ENCODE measurements at places on chromosomes 6 and 20.

DNA sequence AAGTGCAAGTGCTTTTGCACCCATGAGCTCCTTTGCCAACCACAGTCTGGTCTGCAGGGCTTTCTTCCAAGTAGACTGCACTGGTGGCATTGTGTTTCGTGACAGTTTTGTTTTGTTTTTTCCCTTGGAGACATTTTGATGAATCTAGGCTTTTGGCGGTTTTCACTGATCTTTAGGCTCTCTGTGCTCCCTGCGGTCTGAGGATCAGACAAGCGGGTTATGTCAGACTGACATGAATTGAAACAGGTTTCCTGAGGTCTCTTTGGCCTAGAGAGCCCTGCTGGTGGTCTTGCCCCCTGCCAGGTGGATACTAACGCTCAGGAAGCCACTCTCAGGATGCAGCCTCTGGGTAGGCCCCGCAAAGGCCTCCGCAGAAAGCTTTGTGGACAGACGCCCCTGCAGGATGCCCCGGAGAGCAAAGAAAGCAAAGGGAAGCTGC is 555.4 kb upstream of the AGPAT4 start:
- DNase-seq, result no peak

DNA sequence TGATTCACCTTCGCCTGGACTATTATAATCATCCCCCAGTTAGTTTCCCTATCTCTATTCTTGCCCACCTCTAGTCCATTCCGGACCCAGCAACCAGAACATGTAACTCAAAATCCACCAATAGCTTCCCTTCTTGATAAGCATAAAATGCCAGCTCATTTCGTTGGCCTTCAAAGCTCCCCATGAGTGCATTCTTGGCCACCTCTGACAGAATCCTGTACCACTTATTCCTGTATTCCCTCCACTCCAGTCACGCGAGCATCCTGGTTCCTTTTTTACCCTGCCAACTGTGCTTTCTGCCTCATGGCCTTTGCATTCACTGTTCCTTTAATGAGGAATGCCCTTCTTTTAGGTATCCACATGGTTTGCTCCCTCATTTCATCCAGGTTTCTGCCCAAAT is 36.7 kb downstream of the CYP24A1 start:
- DNase-seq, result no peak

GRCh38 chr6:43833223-43833995 is 63.4 kb downstream of the VEGFA start:
- DNase-seq, result no peak

- DNase-seq, result no peak
Observed at GRCh38 chr6:55282115-55282514, 45.2 kb upstream of the GFRAL start.

GRCh38 chr6:81655696-81656095 is 96.8 kb downstream of the TENT5A start:
- DNase-seq, result no peak

DNA sequence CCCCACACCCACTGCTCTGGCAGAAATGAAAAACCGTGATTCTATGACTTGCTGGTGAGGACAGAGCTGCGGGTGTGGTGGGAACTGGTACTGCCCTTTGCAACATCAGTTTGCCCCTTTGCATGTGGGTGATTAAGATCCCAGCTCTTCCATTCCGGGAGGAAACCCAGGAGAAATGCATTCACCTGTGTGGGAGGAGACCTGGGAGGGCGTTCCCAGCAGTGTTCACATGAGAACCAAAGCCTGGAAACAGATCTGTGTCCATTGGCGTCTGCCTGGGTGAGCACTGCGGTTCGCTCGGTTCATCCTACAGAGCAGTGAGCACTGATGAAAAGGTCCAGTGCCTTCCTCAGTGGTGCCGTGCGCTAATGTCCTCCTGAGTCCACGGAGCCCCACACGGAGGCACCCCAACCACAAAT is 89.7 kb downstream of the SMOC2 start:
- no peak for DNase-seq

DNA sequence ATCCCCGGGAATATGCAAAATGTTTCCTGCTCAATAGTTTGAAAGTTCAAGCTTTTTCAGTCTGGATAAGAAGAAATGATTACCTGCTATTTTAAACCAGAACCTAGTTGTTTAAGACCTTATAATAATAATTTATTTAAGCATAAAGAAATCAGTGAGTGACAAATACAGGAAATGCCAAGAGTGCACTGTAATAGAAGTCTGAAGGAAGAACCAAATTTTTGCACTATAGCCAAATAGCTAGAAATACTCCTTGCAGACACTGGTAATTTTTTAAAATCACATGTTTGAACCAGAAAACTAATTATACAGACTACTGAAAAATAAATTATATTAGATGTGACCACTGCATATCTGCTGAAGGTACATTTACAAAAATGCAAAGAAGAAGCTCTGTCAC is 93.2 kb downstream of the MMS22L start:
- DNase-seq, result no peak

- no peak for DNase-seq
Observed at GRCh38 chr6:155422635-155423034, 33.0 kb downstream of the NOX3 start.

DNA sequence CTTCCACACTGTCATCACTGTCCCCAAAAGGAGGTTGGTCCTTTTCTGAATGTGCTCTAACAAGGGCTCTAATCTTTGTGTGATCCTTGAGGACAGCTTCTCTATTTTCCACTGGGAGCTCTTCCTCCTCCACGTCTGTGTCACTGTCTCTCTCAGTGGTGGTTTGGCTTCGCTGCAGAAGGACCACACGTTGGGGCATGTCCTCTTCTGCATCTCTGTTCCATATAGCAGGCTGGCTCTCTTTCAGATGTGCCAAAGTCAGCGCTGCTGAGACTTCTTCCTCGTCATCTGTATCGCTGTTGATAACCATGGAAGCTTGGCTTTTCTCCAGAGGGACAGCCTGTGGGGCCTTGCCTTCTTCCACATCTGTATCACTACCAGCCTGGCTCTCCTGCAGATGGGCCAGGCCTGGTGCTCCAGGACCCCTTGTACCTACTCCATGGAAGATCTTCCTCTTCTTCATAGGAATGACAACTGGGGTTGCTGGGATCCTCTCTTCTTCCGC is 4.6 kb downstream of the MDC1 start:
- DNase-seq, result no peak

DNA sequence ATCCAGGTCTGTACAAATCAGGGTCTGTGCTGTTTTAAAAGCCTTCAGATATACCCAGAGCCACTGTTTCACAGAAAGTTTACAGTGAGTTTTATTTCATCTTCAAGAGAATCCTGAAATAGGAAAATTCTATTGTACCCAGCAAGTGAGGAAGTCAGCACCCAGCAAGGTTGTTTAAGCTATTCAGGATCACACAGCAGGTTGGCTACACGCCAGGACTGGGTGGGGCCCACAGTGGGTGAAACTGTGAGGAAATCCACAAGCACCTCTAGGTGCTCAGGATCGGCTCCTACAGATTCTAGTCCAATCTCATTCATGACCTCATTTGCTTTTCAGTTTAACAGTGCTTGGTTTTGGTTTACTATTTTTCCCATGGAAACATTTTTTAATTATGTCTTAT is 128.9 kb downstream of the SYNDIG1 start:
- DNase-seq, result no peak

- no peak for DNase-seq
Observed at GRCh38 chr6:28985462-28986164, 19.5 kb downstream of the ZNF311 start.

DNA sequence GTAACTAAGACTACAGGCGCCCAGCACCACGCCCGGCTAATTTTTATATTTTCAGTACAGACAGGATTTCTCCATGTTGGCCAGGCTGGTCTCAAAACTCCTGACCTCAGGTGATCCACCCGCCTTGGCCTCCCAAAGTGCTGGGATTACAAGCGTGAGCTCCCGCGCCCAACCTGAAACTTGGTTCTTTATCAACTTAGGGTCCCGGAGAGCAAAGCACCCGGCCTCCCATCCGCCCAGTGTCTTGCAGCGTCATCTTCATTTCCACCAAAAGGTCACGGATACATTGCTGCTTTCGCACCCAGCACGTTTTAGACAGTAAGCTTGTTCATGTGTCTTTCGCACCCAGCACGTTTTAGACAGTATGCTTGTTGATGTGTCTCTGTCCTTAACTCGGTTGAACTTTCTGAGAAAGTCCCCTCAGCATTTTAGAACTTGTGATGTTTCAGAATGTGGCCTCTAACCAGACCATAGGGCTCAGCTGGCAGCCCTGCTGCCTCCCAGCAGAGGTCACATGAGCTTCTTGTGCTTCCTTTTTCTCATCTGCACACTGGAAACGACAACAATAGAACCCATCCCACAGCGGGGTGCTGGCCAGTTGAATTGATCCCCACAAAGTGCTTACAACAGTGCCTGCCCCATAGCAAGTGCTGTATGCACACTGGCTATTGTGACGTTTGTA is 48.8 kb downstream of the PRR18 start:
- DNase-seq, result no peak

DNA sequence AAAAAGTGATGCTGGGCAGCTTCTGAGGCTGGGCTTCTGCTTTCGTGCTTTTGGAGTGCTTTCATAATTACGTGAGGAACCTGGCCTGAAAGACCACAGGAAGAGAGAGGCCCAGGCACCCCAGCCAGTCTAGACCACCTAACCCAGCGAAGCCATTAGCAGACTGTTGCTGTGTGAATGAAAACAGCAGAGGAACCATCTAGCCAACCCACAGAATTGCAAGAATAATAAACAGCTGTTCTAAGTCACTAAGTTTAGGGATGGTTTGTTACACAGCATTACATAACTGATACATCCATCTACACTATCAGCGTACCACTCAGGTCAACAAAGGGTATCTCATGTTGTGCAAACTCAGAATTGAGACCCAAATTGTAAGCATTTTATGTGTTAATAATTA is 34.5 kb downstream of the FGD2 start:
- DNase-seq, result no peak

GRCh38 chr6:118652051-118652615 is 742 bp upstream of the CEP85L start:
- no peak for DNase-seq

DNA sequence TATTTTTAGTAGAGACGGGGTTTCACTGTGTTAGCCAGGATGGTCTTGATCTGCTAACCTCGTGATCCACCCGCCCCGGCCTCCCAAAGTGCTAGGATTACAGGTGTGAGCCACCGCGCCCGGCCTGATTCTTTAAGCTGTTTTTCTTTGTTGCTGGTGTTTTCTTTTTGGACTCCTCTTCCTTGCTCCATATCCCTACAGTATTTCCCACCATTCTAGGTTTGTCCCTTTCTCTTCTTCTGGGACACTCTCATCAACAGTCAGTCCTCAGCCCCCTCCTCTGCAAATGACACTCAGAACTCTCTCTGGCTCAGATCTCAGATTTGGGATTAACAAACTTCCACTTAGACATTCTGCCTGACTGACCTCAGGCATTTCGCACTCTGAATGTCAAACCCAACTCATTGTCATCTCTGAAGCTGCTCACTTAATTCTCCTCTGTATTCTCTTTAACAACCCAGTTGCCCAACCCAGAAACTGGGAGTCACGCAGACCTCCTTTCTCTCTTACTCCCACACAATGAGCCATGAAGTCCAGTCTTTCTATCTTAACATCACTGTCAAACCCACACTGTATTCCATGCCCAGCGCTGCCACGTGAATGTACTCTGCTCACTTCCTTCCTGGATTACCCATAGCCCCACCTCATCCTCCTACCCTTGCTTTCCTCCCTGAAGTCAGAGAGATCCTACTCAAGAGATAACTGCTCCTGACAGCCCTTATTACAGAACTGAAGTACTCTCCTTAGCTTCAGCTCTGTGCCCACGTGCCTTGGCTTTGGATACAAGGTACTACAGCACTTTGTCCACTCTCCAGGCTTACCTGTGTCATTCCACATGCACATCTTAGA is 2.6 kb downstream of the MPIG6B start:
- no peak for DNase-seq

GRCh38 chr6:38118791-38119365 is 299.4 kb downstream of the ZFAND3 start:
- no peak for DNase-seq

DNA sequence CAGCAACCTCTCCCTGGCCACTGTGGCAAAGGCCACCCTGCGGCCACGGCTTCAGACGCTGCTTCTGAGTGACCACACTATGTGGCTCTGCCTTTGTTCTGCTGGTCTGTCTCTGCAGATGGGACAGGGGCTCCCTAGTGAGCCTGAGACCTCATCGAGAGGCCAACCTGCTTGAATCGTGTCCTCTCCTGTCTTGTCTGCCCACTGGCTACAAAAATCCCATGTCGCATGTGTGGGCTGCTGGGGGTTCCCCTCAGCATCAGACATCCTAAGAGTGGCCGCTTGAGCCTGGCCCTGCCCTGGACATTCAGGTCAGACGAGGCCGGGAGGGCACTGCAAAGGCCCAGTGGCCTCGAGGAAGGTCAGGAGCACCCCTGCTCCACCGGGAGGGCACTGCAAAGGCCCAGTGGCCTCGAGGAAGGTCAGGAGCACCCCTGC is 222.9 kb downstream of the DLL1 start:
- DNase-seq, result no peak

- no peak for DNase-seq
Observed at GRCh38 chr20:49132995-49133478, 55.1 kb downstream of the STAU1 start.

DNA sequence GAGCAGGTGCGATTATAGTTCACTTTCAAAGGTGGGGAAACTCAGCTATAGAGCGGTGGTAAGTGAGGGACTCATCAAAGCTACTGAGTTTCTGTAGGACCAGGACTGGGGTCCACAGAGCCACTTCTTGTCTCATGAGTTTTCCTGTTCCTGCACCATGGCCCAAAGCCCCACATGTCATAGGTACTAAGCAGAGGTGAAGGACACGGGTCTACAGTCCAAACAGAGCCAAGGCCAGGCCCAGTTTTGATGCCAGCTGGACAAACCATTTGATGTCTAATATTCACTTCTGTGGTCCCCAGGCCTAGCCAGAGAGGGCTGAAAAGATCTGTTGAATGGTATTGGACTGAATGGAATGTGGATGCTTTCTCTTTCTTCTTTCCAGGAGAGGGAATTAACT is 11.0 kb downstream of the BPIFB6 start:
- DNase-seq, result no peak

DNA sequence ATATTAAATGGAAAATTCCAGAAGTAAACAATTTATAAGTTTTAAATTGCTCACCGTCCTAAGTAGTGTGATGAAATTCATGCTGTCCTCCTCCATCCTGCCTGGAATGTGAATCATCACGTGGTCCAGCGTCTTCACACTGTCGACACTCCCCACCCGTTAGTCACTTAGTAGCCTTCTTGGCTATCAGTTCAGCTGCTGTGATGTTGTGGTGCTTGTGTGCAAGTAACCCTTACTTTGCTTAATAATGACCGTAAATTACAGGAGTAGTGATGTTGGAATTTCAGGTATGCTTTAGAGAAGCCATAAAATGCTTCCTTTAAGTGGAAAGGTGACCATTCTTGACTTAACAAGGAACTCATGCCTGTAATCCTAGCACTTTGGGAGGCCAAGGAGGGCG is 25.2 kb downstream of the RIOK1 start:
- DNase-seq, result no peak

DNA sequence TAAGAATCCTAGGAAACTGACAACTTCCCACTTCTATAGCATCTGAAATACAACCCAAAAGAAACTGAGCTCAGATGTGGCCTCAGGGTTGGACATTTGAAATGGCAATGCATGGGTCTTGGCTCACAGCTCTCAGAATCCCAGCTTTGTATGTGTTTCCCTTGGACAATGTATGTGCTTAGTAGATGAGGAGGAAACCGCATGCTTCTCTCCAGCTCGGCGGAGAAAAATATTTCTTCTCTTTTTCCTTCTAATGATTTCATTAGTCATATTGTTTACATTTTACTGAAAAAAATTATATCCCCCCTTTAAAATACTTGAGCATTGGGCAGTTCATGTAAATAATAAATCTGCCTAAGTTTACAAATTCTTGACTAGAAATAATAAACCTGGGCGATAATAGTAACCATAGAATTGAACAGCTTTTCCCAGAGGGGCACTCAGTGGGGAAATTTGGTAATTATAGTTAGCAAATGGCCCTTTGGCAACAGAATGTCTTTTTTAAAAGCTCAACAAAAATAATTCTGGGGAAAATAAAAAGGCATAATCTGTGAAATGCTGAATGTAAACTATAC is 55.3 kb downstream of the PFDN4 start:
- DNase-seq, result no peak
